Mesothelial cell of epicardium (in vitro differentiated cells): ENCODE measurements at places on chromosomes 6 and 20. TPM values are rescaled to one million over a fixed set of nuclear protein-coding genes. Genes with fewer than 3 reads are reported as not detected.

DNA sequence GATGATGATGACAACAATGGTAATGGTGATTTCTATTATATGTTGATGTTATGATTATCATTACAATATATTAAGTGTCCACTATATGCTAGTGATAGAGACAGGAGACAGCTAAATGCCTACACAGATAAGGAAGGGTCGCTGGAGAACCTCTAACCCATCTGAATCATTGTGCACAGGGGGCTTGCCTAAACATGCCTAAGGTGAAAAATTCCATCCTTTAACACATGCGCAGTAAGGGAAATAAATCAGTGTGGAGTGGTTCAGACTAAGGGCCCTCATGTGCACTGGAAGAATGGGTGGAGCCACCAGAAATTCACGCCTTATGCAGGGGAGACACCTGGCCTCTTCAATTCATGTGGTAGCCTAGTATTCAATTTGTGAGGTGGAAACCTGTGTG lies 120.4 kb downstream of the TPBG start:
- no peak for DNase-seq
- peaks cover 14% of the 10 kb centered on the region for H3K36me3 ChIP-seq
- H3K27me3 ChIP-seq: no peaks in the 10 kb centered on the region
- no peak overlapping the region for H3K27ac ChIP-seq
- H3K4me1 ChIP-seq: peaks cover 4% of the 10 kb centered on the region

DNA sequence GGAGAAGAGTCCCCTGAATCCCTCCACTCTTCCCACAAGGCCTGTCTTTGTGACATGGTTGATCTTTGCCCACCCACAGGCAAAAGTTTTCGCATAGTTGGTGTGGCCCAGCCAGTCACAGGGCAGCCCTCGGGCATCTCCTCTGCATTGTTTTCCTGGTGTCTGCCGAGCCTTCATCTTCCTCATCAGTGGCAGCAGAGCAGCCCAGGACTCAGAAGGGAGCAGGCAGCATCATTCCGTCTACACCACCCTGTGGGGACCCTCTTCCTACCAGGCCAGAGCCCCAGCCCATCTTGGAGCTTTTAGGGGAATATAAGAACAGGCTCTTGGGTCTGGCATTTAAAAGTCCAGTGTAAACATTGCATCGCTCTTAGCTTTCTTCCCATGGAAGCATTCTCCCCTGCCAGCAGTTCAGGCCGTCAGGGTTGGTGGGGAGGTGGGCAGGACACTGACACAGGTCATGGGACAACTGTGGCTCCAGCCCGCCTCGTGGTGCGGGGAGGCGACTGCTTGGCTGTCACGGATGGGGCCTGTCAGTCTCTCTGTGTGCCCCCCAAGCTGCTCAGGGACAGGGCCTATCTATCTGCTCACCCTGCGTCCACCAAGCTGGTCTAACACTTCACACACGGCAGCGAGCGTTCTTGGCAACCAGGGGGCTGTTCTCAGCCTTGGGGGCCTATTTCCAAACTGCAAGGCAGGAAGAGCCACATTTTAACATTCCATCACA lies 38.3 kb downstream of the PDRG1 start:
- H3K27ac ChIP-seq: peak overlapping the region; percentile 43
- peaks cover 39% of the 10 kb centered on the region for H3K4me1 ChIP-seq
- no peaks in the 10 kb centered on the region for H3K36me3 ChIP-seq

DNA sequence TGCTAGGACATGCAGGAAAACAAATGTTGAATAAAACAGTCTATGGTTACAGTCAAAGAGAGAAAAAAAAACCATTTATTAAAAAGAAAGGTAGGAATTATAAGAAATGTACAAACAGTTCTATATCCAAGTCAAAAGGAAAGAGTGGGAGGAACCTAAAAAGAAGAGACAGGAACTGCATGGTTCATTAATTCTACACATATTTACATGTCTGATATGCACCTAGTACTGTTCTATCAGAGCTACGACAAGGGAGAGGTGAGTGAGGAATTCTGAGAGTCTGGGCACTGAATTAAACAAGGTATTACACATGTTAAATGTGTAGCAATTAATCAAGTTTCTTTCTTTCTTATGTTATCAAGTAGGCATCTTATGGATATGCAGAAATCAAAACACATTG lies 41.9 kb downstream of the SYCP2 start:
- peaks cover 16% of the 10 kb centered on the region for H3K27me3 ChIP-seq
- no peaks in the 10 kb centered on the region for H3K36me3 ChIP-seq
- no peak for DNase-seq
- H3K27ac ChIP-seq: no peak overlapping the region
- no peak overlapping the region for H3K4me3 ChIP-seq

Gene HLA-DOA
- 4.8 to 6.1 TPM (median 5.8 TPM) in 3 replicates for total RNA-seq

Gene OR2H1
- total RNA-seq: not detected in 3 replicates

- DNase-seq: no peak
- H3K4me1 ChIP-seq: no peaks in the 10 kb centered on the region
- H3K4me3 ChIP-seq: no peak overlapping the region
- H3K27ac ChIP-seq: no peak overlapping the region
Observed at GRCh38 chr6:134502614-134503549, 185.0 kb upstream of the SGK1 start.

Gene OLIG3
- total RNA-seq: 0.27 to 0.35 TPM (median 0.34 TPM) in 3 replicates

- H3K4me1 ChIP-seq: peaks cover 6% of the 10 kb centered on the region
- peaks cover 29% of the 10 kb centered on the region for H3K36me3 ChIP-seq
- peak overlapping the region; percentile 37 for H3K27ac ChIP-seq
- H3K4me3 ChIP-seq: no peak overlapping the region
Observed at GRCh38 chr6:82178077-82178758, 69.3 kb downstream of the IBTK start.
